GM10248 (cell line): ENCODE measurements at places on chromosomes 5 and 9.

DNA sequence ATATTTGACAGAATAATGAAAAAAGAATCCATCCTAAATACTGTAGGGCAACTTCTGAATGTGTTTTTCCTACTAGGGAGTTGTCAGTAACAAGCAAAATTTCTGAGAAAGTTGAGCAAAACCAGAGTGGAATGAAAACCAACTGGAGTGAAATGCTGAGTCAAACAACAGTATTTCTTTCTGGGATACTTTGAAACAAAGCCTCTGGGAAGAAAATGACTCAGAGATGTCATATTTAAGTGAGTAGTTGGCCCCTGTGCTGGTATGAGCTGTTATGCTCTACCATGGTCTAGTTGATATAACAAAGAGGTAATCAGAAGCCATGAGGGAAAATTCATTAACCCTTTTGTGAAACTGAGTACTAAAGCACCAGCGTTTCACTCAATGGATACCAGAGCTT lies 372.1 kb upstream of the C9orf72 start:
- no peak for DNase-seq

DNA sequence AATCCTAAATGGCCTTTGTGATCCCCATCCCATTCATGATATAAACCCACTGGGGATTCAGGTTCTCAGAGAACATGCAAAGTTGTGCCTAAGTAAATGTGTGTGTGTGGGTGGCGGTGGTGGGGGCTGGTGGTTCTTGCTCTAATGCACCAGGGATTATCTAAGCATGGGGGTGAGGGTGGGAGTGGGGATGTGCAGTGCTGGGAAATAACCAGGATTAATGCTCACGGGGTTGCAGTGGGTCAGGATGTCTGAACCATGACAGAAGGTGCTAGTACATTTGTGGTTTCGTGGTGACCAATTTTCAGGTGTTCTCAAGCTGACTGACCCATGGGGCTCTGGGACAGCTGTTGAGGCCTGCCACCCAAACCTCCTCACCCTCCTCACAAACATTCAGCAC lies 101.0 kb downstream of the ZNF608 start:
- peak; percentile 26 for DNase-seq

GRCh38 chr5:180130876-180131740 lies 59.5 kb upstream of the RNF130 start:
- no peak for DNase-seq

- DNase-seq = no peak
Measured at GRCh38 chr9:36100532-36100931, 36.0 kb upstream of the GLIPR2 start.

- DNase-seq = no peak
Measured at GRCh38 chr9:70031141-70031545, 12.5 kb upstream of the MAMDC2 start.

DNA sequence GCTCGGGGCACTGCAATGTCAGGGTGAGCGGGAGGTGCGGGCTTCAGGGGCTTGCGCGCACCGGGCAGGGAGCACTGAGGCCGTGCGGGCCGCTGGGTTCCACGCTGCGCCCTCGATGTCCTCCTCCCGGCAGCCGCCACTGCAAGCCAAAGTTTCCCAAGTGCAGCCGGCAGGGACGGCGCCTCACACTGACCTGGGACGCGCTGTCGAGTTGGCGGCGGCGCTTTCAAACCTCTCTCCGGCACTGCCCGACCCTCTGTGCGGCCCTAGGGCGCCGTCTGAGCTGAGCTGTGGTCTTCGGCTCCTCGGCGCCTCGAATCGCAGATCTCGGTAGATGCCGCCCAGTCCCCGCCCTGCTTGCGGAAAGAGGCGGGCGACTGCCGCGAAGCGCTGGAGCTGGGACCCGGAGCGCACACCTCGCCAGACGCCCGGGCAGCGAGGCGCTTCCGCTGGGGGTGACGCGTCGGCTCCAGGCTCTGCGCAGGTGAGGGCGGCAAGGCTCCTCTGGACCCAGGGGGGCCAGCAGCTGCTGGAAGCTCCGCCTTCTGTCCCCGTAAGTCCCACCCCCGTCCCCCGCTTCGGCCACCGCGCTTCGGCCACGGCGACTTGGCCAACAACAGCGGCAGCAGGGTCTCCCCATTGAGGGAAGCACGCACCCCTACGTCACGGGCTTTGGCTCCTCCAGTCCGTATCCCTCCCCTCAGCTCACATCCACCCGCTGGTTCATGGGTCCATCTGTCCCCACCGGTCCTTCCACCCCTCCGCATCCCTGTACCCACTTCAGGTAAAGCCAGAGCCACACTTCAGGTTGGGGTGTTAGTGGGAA lies at the start of gene ANKRD34B:
Gene ANKRD34B (minus strand): TSS at position 320 of the 826 bp plus-strand sequence. CDS start 10,261 bp downstream, outside the sequence.
- DNase-seq = peak; percentile 60

DNA sequence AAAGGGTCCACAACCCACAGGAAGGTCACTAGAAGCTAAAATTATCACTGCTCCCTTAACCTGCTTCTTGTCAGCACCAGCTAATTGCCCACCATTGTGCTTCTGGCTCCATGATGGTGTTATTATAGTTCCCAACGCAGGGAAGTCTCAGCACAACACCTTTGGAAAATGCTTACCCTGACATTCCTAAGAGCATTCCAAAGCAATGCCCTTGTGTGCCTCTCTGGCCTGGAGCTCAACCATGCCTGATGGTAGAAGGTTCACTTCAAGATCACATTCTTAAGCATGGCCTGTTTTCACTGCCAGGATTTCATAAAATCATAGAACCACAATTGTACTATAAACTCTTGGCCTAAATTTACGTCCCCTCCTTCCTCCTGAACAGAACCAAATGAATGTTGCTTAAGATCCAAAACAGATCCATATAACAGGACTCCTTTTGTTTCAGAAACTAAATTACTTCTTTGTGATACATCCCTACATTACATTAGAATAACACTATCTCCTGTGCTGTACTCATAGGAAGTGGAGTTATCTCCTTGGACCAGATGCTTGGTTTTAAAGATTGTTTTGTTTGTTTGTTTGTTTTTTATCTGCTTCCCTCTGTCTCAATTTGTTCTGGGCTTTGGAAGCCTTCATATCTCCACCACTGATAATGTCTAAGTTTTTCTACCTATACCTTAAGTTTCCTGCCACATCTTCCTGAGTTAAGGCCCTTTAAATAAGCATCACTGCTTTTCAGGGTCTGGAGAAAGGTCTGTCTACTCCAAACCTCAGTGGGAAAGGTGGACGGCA lies 32.1 kb downstream of the ARL15 start:
- no peak for DNase-seq
